ENCODE measurements at places on chromosomes 1 and 21.
A peak's percentile ranks its signal among the peaks of the same experiment; 100 is the strongest.

GRCh38 chr1:232987046-232987773, 36.8 kb downstream of the NTPCR start:
- DNase-seq: no peak

DNA sequence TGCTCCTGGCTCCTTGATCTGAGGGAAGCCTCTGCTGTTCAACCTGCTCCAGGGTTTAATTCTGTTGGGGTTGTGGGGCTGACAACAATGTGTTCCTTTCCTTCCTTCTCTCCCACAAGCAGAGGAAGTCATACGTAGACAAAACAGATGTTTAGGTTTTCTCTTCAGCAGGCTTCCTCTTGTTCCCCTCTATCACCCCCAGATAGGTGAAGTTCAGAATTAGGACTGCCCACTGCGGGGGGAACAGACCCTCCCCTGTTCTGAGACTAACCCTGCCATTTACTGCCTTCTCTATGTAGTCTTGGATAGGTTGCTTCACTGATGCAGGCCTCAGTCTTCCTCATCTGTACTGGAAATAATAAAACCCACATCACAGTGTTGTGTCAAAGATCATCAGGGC, 30.0 kb upstream of the NRDC start:
- no peak for DNase-seq

DNA sequence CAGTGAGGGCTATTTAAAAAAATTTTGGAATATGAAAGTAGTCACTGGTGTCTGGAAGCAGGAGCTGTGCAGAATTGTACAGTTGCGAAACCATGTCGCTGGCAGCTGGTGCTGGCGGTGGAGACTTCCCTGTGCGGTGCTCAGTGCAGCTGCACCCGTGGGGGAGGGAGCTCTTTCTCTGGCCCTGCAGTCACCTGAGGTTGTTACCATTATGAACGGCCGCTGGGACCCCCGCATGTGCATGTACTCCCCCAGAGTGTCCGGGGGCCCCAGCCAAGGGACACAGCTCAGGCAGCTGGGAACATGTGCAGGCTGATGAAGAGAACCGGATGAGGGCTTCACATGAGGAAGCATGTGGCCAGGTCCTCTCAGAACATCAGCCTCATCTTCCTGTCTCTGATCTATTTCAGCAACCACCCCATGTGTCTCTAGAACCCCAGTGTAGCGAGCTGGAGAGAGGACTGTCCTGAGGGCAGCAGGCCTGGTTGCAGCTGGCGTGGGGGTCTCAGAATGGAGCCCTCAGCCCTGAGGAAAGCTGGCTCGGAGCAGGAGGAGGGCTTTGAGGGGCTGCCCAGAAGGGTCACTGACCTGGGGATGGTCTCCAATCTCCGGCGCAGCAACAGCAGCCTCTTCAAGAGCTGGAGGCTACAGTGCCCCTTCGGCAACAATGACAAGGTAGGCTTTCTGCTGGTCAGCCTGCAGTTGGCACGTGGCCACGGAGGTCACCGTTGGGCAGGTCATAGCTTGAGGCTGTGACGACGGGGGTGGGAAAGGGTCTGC, at the start of gene TRPM2:
Gene TRPM2 (plus strand): TSS at position 431 of the 780 bp plus-strand sequence. CDS start 80 bp downstream, at position 511.
- no peak for DNase-seq

DNA sequence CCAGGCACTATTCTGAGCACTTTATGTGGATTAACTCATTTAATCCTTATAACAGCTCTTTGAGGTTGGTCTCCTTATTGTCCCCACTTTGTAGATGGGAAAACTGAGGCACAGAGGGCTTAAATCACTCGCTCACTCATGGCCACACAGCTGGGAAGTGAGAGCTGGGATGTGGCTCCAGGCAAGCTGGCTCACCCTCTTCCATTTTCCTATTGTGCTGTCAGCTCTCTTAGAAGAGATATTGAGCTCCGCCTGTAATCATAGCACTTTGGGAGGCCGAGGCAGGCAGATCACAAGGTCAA, 3.8 kb upstream of the COL8A2 start:
- no peak for DNase-seq

DNA sequence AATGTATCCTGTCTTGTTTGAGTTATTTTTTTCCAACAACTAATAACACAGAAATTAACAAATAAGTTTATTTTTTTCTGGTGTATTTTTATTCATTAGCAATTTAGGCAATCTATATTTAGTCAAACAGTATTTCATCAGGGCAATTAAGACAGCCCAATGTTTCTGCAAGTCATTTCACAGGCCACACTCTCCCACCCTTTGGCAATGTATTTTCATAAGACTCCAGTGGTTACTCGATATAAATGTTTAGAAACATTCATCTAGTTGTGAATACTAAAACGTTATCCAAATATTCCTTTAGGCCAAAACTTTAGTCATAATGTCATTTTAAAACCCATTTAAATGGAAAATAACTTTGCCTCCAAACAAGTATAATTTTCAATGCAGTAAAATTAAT, 142.1 kb downstream of the KCNT2 start:
- no peak for DNase-seq

DNA sequence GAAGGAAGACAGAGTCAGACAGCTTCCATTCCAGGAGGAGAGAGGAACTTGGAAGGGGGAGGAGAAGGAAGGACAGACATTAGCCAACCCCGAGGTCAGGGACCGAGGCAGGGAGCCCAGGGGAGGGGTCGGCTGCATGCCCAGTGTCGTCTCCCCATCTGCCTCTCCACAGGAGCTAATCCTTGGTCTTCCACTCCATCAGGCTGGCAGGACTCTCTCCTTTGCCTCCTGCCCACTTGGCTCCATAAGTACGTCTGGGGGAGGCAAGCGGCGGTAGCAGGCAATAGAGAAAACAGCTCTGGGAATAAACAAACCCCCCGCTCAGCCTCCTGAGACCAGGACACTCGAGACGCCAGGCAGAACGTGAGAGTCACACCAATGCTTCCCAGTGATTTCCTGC, 71.3 kb downstream of the GRIK3 start:
- no peak for DNase-seq

DNA sequence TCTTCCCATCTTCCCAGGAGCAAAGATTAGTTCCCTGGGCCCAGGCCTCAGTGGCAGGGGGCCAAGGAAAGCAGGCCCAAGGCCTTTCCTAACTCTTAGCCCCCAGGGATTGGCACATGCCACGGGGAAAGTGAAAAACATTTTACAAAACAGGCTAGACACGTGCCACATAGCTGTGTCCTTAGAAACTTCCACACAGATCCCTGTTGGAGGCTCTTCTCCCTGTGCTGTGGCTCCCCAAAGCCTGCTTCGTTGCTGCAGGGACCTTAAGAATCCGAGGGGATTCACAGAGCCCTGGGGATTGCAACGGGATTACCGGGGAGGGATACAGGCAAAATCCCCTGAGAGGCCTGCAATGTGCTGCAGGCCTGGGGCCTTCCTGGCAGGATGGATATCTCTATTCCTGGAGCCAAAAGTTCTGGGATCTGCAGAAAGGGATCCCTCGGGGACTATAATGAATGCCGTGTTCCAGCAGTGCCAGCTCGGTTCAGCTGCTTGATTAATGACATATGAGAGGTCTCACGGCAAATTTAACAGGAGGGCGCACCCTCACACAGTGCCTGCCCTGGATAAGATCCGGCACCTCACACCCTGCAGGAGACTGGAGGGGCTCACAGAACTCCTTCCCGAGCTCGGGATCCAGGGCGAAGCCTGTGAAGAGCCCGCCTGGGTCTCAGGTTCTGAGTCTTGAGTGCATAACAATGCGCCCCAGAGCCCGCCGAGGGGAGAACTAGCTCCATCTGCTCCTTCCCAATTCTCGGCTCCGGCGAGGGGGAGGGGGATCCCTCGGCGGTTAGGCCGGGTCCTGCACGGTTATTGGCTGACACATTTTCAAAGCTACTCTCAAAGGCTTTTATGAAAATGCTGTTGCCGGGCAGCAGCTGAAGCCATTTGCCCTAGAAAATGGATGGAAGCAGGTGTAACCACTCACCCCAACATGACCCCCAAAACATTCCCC, 15.3 kb upstream of the RGS8 start:
- no peak for DNase-seq

DNA sequence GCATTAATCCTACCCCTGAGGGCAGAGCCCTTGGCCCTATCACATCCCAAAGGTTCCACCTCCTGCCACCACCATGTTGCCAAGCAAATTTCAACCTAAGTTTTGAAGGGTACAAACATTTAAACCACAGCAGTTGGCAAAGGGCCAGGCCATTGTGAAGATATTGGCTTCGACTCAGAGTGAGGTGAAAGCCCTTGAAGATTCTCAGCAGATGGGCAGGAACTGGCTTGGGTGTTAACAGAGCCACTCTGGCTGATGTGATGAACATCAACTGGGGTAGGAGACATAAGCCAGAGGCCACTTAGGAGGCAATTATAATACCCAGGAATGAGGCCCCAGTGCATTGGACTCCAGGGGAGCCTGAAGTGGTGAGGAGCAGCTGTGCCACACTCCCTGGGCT, 207.7 kb upstream of the KAZN start:
- no peak for DNase-seq

GRCh38 chr1:167587872-167588271, 34.3 kb upstream of the CREG1 start:
- DNase-seq: no peak

DNA sequence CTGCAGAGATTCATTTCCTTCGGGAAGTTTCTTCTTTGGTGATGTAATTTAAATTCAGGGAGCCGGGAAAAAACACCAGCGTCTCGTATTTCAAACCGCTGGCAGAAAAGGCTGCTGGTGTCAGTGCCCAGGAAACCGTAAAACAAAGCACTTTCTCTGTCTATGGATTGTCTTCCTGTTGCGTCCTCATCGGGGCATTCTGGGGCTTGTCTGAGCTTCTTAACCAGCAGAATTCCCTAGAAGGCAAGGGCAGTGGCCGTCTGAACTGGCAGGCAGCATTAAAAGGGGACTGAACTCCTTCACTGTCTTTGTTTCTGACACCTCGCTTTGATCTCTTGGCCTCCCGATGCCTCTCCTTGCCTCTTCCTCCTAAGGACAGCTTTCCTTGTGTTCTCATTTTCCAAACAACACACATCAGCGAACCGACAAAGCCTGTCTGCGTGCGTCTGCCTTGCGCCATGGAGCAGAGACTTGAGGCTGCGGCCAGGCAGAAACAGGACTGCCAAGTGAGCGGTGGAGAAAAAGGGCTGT, 391.6 kb upstream of the VAMP3 start:
- DNase-seq: peak; percentile 55

GRCh38 chr1:234611847-234612351, 1.9 kb upstream of the IRF2BP2 start:
- no peak for DNase-seq

DNA sequence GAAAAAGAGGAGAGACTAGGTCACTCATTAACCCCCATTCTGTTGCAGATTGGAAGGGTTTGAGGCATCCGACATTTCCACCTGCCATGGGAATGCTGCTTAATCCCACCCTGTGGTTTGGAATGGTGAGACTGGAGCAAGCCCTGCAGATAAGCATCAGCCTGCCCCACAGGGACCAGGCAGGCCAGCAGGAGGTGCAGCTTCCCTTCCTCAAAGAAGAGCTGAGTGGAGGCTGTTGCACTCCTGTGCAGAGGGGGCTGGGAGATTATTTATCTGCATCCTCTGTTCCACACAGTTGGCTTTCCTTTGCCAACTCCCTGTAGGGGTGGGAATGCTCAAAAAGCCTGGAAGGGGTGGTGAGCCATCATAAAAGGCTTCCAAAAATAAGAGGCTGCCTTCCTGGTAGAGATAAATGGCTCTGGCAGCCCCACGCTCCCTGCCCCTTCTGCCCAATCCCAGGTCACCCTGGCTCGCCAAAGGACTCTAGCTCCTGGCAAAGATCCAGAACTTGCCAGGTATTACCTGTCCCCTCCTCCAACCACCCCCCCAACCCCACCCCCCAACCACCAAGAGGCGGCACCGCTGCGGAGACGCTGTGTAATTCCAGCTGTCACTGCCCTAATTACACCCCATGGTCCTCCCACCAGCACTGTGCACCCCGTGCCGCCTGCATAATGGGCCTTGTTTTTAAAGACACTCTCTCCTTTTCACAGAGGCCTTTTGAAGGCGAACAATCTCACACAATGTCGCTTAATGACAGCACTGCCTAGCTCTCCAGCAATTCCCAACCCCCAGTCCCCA, 83.0 kb upstream of the ZC3H12A start:
- no peak for DNase-seq

DNA sequence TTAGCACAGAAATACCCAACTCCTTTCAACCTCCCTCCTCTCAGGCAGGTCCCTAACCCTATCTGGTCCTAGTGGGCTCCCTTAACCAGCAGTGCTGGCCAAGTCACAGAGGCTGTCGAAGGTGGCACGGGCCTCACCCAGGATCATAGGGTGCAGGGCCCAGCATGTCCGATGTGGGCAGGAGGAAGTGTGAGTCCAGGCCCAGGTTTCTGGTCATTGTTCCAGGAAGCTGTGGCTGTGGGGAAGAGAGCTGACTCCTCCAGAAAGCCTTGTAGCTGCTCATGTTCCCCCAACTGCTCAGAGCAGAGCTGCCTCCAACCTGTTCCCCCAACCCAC, 2.4 kb downstream of the CCDC17 start:
- DNase-seq: no peak

DNA sequence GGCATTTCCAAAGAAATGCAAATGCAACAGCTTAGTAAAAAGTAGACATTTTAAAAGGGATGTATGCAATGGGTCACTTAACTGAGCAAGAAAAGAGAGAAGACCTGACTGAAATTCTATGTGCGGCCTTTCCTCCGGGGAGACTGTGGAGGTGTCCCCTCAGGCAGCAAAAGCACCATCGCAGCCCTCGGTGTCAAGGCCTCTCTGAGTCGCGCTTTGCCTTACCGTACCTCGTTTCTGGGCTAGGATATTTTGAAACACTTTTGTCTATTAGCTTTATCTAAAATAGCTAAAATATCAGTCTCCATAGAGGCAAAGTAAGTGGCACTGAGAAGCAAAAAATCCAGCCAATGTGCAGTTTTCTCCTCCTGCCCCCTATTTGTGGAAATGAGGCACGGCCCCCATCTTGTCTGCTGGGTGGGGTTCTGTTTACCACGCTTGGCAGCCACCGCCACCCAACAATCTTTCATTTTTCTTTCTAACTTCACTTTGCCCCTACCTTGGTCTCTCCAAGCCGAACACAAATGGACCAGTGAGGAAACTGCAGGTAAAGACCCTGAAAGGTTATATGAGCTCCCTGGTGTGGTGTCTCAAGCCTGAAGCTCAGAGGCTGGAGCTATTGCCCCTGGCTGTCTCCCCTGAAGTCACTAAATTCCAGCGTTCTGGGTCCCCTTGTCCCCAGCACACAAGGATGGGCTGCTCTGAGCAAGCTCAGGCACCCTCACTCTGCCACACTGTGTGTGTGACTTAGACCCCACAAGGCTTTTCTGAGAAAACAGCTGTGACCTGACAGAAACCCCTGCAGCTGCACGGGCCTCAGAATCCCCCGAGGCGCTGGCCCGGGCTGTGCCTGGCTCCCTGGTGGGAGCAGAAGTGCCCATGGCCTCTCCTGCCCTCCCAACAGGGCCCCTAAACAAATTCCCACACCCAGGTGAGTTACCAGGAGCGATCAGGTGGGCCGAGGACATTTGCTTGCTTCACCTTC, 1.6 kb downstream of the CD247 start:
- no peak for DNase-seq

GRCh38 chr1:228015276-228016180, 8.7 kb downstream of the WNT3A start:
- DNase-seq: no peak

DNA sequence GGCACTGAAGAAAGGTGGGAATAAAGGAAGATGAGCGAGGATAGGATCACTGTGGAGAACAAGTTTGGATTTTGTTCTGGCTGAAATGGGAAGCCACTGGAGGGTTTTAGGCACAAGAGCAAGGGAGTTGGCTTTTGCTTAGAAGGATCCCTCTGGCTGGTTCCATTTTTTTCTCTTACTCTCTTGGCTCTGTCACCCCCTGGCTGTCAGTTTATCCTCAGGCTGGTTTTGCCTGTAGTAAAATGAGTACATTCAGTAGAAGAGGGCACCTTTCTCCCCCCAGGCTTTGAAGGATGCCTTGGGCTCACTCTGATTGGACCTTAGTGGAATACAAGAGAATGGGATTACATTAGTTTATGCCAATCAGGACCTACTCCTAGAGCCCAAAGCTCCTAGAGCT, 17.1 kb downstream of the CACHD1 start:
- DNase-seq: no peak

Measured in renal cortex interstitium (tissue), 15 donors.